Stimulated activated CD4-positive, alpha-beta T cell treated with anti-CD3 and anti-CD28 coated beads, Interleukin-15, amount 100 ng/mL, for 1 hour (primary cell): ENCODE measurements at places on chromosomes 7 and 10.

DNA sequence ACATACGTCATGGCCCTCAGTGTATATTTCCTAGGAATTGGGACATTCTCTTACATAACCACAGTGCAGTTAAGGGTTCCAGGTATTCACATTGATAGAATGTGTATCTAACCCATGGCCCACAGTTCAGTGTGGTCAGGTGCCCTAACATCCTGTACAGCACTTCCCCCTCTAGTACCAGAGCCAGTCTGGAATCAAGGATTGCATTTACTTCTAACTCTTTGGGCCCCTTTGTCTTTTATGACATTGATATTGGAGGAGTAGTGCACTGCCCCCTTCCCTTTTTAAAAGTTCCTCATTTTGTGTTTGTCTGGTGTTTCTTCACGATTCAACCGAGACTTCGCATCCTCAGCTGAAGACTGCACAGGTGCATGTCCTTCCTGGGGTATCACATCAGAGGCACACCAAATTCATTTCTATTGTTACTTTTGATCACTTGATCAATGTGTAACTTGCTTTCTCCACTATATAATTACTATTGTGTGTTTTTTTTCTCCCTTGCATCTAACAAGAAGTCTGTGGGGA, 22.4 kb upstream of the NPFFR1 start:
- DNase-seq = no peak

DNA sequence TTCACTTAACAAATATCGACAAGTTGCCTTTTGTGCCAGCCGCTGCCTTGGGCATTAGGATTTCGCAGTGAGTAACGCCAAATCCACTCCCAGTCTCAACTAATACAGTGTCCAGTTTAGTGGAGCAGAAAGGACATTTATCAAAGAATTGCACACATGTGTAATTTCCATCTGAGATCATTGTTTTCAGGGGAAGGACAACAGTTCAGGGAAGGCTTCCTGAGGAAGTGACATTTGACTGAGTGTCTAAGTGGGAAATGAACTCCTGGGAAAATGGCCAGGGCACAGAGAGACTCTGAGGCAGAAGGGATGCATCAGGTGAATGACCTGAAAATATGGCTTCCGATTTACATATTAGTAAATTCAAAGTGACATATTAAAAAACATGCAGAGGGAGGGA, 89.4 kb downstream of the ITGA8 start:
- DNase-seq = no peak

GRCh38 chr10:111458256-111458655, 381.4 kb downstream of the ADRA2A start:
- no peak for DNase-seq

GRCh38 chr7:141610671-141611070, 59.5 kb downstream of the AGK start:
- no peak for DNase-seq

GRCh38 chr7:25196132-25196896, 32.0 kb downstream of the NPVF start:
- no peak for DNase-seq

DNA sequence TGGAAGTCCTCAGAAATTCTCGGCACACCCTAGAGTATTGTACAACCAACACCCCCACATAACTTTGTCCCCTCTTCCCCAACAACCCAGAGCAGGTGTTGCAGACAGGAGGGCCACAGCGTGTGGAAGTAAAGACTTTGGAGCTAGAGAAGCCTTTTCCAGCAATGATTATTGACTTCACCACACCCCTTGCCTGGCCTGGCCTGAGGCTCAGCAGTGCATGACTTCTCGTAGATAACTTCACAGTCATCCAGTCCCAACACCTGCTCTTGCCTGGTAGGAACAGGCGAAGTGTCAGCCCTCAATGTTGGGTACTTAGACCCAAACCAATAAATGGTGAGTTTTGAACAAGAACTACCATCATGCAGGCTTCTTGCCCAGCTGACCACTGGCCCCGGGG, 36.7 kb downstream of the GOT1 start:
- DNase-seq = no peak

GRCh38 chr7:75985518-75986146, 8.8 kb downstream of the TMEM120A start:
- DNase-seq = no peak

DNA sequence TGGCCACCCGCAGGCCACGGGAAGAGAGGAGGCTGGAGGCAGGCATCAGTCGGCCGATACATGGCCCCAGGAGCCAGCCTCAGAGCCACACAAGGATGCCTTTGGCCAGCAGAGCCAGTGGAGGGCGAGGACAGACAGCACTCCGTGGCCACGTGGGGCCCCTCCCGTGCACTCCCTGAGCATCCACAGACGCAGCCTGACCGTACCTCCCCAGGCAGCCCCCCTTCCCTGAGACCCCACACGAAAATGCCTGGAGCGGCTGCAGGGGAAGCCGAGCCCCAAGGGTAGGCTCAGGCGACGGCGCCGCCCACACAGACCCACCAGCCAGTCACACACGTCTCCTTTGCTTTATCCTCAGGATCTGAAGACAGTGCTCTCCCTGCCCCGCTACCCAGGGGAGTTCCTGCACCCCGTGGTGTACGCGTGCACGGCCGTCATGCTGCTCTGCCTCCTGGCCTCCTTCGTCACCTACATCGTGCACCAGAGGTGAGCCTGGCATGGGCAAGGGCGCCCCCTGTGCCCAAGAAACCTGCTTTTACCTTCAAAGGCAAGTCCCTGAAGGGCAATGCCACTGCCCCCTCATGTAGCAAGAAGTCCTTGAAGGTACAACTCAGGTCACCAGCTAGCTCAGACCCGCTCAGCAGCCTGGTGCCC, 9.0 kb downstream of the ADGRA1 start:
- DNase-seq = no peak

GRCh38 chr7:44057181-44057848, 8.1 kb downstream of the PGAM2 start:
- no peak for DNase-seq

DNA sequence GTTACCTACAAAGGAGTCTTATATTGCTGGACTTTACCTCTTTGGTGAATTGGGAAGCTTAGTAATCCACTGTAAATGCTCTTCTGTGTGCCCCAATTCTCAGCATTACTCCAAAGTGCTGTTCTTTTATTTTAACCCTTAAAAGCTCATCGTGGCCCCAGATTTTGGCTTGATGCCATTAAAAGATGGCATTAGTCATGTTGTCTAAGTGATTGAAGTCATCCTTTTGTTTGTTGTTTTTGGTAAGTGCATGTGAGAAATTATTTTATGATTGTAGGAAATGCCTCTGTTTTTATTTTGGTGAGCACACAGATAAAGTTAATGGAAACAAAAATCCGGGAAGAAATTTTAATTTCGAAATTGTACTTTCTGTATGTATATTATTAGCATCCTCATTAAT, 82.5 kb upstream of the GATA3 start:
- DNase-seq = no peak

GRCh38 chr10:44572146-44572545, 187.2 kb upstream of the CXCL12 start:
- no peak for DNase-seq

- no peak for DNase-seq
Measured at GRCh38 chr10:13322615-13323148, 22.8 kb upstream of the PHYH start.

DNA sequence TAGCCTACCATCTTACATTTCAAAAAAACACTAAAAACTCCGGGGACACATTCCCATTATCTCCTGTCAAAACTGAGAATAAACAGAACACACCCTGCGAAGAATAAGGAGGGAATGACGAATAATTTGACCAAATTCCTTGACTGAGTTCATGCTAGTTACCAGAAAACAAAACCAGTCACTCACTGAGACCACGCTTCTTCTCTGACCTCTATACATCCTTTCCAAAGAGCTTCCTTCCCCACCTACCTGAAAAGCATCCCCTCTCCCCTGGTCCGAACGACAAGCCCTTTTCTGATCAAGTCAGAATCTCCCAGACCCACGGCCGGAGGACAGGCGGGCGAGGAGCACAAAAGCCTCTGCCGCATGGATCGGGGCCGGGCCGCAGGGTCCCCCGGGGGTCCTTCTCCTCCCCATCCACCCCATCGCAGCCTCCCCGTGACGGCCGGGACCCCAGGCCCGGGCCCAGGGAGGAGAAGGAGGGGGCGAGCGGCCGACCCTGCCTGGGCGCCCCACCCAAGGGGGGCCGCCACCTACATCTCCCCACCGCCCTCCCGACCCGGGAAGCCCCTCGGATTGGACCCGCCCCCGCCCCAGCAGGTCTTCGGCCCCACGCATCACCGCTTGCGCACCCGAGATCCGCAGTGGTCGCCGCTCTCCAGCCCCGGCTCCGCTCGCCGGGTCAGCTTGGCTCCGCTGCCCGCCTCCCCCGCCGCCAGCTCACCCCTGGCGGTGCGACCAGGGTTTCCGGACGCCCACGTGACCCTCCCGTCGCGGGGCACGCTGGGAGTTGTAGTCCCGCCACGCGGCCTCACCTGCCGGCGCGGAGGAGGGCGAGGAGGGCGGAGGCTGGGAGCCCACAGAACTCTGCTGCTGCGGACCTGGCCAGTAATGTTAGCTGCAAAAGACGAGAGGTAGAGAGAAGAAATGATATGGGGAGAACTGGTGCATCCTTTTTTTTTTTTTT, at the start of gene SLC37A3:
Gene SLC37A3 (minus strand): TSS at position 747 of the 967 bp plus-strand sequence. CDS start 16,004 bp downstream, outside the sequence.
- DNase-seq = peak; percentile 69

DNA sequence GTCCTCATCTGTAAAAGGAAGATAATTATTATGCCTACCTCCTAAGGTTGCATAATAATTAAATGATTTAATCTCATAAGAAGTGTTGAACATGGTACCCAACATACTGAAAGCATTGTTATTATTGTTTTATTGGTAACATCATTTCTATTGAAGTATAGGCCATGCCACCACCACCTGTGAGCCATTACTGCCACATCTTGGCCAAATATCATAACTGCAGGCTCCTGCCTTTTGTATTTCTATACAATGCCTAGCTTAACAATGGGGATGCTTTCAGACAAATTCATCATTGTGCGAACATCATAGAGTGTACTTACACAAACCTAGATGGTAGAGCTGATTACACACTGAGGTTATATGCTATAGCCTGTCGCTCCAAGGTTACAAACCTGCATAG, 61.1 kb upstream of the NPSR1 start:
- no peak for DNase-seq

GRCh38 chr7:84040355-84040754, 154.2 kb downstream of the SEMA3A start:
- no peak for DNase-seq
